ENCODE measurements at places on chromosomes 3 and 15.

DNA sequence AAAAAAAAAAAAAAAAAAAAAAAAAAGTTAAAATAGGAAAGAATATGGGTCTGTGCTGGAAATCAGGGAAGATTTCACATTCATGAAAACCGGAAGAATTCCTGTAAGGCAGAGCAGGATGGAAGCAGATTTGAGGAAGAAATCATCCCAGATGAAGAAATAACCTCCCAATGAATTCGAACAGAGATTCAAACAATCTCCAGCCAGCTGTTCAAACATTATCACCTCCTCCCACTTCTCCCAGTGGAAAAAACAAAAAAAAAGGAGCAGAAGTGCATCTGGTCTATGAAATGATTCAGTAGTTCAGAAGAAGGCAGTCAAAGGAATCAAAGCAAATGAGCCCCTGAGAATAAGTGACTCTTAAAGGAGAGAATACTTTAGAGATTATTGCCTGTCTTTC, 33.1 kb downstream of the CP start:
- DNase-seq, result no peak

DNA sequence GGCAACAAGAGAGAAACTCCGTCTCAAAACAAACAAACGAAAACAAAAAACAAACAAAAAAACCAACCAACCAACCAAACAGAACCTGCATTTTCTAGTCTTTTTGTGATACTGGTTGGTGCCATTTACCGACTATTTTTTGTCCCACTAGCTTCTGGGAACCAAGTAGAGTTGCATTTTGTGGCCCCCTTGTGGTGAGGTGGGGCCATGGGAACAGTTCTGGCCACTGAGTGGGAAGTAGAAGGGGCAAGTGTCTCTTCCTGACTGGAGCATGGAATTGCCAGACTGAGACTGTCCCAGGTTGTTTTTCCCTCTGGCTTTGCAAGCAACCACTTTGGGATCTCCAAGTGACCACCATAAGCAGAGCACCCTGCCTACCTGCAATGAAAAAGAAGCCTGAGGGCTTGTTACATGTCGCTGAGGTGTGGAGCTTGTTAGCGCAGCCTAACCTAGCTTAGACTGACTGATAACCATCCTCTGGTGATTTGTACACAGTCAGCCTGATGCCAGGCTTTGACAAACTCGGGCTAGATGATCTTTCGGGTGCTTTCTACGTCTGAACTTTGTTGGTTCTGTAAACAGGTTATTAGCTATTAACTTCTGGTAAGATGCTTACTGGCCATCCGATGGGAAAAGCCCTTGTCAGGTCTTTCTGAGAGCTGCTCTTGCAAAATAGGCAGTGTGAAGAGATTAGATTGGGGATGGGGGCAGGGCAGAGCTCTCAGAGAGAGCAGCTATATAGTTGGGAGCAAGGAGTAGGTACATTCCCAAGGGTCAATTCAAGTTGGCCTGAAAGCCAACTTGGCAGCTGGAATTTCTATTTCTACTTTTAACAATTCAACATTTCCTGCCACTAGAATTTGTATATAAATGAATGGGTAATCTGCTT, 172.2 kb downstream of the SSR3 start:
- DNase-seq, result no peak

GRCh38 chr3:141103503-141103902, 52.4 kb downstream of the SPSB4 start:
- DNase-seq, result no peak

DNA sequence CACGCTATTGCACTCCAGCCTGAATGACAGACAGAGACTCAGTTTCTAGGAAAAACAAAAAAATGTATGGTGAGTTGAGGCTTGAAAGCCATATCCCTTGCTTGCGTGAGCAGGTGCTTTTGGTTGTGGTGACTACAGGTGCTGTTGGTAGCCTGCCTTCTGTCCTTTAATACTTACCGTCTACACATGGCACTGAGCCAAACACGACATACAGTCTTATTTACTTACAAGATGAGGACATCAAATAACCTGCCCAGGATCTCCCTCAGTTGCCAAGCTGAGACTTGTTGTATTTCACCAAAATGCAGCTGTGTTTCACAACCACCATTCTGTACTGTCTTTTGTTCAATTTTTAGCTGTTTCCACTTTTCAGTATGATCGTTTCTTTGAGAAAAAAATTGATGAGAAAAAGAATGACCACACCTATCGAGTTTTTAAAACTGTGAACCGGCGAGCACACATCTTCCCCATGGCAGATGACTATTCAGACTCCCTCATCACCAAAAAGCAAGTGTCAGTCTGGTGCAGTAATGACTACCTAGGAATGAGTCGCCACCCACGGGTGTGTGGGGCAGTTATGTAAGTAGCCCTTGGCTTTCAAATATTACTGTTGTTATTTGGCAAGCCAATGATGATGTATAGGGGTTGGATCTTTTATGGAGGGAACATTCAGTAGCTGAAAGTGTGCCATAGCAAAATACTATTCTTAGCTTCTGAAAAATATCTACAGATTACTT, 6.5 kb downstream of the ALAS1 start:
- no peak for DNase-seq

GRCh38 chr3:181726351-181727330, 14.9 kb downstream of the SOX2 start:
- no peak for DNase-seq

DNA sequence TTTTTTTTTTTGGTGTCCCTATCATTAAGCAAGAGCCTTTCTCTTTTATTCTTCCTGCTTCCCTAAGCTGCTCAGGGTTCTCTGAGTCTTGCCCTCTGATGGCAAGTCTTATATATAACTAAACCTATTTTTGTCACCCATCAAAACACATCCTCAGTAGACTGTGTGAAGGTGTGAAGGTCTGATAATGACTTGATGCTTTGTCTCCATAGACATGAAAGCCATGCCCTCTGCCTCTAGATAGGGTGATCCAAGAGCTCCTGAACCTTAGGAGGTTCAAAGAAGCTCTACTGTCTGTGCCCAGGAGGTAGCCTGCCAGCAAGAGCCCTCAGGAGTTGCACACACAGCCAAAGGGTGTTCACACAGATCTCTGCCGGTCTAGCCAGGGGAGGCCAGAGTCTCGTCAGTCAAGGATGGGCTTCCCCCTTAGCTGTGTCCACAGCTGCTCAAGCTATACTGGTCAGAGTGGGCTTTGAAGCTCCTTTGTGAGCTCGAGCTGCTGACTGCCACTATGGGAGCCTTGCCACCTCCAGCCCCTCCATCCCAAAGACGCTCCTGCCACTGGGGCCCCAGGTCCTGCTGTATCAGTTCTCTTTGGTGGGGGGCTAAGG, 13.1 kb upstream of the SNX22 start:
- DNase-seq, result no peak

- no peak for DNase-seq
Measured at GRCh38 chr3:87269723-87270122, 6.7 kb downstream of the POU1F1 start.

DNA sequence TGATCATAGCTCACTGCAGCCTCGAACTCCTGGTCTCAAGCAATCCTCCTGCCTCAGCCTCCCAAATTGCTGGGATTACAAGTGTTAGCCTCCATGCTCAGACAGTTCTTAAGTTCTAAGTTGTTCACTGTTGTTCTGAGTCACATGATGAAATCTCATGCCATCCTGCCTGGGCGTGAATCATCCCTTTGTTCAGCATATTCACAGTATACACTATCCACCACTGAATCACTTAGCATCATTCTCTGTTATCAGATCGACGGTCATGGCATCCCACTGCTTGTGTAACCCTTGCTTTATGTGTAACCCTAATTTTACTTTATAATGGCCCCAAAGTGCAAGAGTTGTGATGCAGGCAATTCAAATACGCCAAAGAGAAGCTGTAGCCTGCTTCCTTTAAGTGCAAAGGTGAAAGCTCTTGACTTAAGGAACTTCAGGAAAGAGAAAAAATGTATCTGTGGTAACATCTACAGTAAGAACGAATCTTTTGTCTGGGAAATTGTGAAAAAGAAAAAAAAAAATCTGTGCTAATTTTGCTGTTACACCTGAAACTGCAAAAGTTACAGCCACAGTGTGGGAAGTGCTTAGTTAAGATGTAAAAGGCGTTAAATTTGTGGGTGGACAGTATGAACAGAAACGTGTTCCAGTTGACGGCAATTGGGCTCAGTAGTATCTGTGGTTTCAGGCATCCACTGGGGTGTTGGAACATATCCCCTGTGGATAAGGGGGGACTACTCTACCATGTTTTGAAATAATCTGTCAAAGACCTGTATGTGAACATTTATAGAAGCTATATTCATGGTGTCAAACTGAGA, 80.6 kb downstream of the PCOLCE2 start:
- DNase-seq, result no peak

- DNase-seq, result no peak
Measured at GRCh38 chr15:90291679-90292356, 26.3 kb downstream of the NGRN start.

- DNase-seq, result no peak
Measured at GRCh38 chr3:871651-872050, 221.2 kb upstream of the CNTN6 start.

GRCh38 chr3:58299839-58300516, 6.1 kb upstream of the RPP14 start:
- DNase-seq, result no peak

- DNase-seq, result no peak
Measured at GRCh38 chr3:11480663-11481298, 162.9 kb downstream of the VGLL4 start.

DNA sequence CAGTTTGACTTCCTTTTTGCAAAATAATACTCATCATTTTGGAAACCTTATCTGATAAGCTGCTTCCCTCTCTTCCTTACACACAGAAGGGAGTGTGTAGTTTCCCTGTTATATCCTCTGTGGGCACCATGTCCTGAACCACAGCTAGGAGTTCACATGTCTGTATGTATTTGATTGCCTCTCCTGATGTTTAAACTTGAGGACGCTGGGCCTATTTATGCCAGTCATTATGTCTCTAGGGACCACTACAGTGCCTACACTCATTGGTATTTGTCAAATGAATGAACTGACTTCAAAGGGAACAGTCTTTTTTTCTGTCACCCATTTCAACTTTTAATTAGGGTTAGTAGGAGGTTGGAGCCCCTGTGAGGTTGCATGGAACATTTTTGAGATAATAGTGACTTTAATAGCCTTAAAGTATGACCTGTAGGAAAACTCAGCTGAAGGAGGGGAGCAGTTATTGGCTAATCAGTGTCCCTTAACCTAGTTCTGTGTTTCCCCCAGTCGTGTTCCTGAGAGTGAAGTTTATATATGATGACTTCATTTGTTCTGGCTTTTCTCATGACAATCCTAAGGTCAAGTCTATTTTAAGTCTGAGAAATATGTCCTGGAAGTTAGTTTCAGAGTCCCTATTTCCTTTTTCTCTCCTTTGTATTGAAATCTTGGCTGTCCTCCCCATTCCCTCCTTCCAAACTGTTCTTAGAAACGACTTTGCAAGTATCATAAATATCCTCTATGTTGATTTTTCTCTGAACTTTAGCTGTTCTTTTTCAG, 28.9 kb downstream of the PDE8A start:
- no peak for DNase-seq

DNA sequence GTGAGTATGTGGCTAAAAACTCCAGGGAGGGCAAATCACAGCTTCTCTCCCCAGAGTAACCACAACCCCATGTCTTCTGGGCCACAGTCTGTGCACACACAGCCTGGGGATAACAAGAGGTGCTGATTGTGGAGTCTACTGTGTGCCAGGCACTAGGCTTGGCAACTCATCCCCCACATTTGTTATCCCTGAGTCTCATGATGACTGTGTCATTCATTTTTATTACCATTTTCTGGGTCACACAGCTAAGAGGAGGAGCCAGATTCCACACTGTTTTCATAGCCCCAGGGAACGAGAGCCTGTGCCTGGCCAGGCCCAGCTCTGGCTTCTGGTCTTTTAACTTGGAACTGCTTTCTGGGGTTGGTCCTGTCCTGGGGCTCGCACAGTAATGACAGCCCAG, 34.5 kb downstream of the ESYT3 start:
- DNase-seq, result no peak

- no peak for DNase-seq
Measured at GRCh38 chr15:84034578-84035398, 200.8 kb upstream of the GOLGA6L4 start.

GRCh38 chr3:141952611-141953010, 76.2 kb downstream of the ATP1B3 start:
- DNase-seq, result no peak

GRCh38 chr3:123535580-123535979, 49.3 kb downstream of the HACD2 start:
- no peak for DNase-seq

DNA sequence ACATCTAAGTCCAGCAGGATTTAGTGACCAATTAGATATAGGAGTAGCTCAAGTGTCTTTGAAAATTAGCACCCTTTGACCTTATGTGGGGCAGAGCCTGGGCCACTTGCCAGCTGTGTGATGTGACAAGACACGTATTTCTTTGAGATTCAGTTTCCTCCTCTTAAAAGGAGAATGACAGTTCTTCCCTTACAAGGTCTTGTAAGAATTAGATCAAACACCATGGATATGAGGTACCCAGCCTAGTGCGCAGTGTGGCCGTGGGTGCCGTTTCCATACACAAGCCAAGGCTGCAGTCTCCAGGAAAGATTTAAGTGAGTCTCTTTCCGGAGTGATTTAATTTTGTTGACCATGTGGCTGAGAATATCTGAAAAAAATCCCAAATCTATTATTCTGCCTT, 46.3 kb downstream of the ARHGAP31 start:
- no peak for DNase-seq

DNA sequence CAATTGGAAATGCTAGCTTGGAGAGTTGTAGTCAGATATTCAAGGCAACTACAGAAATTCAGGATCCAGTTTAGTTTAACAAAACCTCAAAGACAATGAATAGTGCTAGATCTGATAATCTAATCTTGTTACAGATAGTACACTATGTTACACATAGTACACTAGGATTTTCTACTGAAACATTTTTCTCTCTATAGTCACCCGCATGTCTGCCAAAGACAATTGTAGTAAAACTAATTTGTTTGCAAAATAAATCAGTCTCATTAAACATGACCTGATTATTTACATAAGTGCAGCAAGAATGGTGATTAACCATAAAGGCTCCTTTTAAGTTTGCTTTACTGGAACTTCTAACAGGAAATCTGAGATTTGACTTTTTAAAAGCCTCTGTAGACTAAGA, 52.0 kb downstream of the ILDR1 start:
- no peak for DNase-seq

GRCh38 chr3:176687754-176688153, 509.5 kb downstream of the TBL1XR1 start:
- DNase-seq, result no peak

DNA sequence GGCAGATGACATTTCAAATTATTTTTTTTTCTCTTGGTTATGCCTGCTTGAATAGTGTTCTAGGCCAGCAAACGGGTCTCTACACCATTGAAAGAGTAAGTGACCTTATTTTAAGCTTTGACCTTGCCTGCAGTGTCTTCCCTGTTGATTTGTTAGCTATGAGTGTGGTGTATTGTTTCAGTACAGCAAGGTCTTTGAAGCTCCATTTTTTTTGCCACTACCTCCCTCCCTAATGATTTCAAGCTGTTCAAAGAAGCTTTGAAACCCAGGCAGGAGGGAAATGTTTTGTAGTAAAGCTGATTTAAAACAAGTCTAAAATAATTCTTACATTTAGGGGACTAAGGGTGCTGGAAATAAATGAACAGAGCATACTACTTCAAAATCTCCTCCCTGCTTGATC, 1249.8 kb downstream of the ROBO1 start:
- no peak for DNase-seq

GRCh38 chr3:178397836-178398235, 138.4 kb upstream of the KCNMB2 start:
- DNase-seq, result no peak

- no peak for DNase-seq
Measured at GRCh38 chr3:18527691-18528090, 102.6 kb upstream of the SATB1 start.

GRCh38 chr15:51874751-51875644, 45.5 kb downstream of the TMOD3 start:
- no peak for DNase-seq

GRCh38 chr3:60536420-60536819, 714.8 kb downstream of the FHIT start:
- no peak for DNase-seq
